ENCODE measurements at places on chromosomes 16 and 17.

- DNase-seq, result no peak
Observed at GRCh38 chr17:51487947-51488346, 227.6 kb downstream of the UTP18 start.

GRCh38 chr17:290626-291025, 62.0 kb downstream of the RPH3AL start:
- DNase-seq, result no peak

DNA sequence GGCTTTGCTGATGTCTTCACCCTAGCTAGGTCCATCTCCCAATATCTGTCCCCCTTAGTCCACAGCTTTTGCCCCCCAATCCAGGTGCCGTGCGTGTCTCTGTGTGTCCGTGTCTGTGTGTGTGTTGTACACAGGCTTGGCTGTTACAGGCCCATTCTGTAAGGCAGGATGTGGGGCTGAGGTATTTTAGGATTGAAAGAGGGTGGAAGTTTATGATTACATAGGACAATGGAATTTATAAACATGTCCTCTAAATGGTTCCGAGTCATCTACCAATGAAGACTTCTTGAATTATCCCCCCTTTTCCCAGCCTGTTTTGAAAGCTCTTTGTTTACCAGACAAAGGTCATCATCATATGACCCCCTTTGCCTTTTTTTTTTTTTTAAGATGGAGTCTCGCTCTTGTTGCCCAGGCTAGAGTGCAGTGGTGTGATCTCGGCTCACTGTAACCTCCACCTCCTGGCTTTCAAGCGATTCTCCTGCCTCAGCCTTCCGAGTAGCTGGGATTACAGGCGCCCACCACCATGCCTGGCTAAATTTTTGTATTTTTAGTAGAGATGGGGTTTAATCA, 21.9 kb downstream of the ACE start:
- no peak for DNase-seq

DNA sequence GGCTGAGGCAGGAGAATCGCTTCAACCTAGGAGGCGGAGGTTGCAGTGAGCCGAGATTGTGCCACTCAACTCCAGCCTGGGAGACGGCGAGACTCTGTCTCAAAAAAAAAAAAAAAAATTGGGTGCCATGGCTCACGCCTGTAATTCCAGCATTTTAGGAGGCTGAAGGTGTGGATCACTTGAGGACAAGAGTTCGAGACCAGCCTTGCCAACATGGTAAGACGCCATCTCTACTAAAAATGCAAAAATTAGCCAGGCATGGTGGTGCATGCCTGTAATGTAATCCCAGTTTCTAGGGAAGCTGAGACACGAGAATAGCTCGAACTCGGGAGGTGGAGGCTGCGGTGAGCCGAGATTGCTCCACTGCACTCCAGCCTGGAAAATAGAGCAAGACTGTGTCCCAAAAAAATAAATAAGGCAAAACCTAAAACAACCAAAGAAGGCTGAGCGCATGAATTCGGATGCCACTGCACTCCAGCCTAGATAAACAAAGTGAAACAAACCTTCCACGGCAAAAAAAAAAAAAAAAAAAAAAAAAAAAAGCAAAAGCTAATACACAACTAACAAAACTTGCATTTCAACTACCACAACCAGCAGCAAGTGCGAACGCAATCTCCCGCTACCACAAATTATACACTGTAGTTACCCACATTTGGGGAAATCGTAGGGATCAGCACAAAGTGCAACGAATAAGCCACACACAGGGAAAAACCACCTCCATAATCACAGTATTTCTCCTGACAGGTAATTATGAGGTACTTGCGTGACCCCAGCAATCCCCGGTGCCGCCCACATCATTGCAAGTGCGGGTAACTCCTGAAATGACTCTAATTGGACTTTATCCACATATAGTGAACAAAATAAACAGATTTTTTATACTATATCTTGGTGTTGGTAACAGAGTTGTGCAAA, 25.6 kb downstream of the TEX14 start:
- peak; percentile 59 for DNase-seq

DNA sequence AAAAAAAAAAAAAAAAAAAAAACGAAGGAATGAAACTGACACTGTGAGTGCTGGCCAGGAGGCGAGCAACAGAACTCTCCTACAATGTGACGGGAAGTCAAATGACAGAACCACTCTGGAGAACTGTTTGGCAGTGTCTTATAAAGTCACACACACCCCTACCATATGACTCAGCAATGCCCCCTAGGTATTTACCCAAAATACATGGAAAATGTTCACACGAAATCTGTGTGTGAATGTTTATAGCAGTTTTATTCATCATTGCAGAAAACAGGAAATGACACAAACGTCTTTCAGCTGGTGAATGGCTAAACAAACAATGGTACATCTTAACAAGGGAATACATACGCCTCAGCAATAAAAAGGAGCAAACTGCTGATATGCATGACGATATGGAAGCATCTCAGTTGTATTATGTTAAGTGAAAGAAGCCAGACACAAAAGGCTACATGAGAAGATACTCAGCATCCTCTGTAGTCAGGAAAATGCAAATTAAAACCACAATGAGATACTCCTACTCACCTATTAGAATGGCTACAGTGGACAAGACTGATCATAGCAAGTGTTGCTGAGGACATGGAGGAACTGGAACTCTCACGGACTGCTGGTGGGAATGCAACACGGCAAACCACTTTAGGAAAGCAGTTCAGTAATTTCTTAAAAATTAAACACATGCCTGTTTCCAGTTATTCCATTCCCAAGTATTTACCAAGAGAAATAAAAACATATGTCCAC, 74.7 kb downstream of the TBC1D16 start:
- DNase-seq, result no peak
